ENCODE measurements at places on chromosomes 13 and 19.

- DNase-seq = no peak
Measured at GRCh38 chr13:94602467-94602866, 810 bp downstream of the GPR180 start.

- no peak for DNase-seq
Measured at GRCh38 chr13:48532256-48532505, 699 bp downstream of the RCBTB2 start.

GRCh38 chr19:42277821-42278451 lies 8.9 kb downstream of the CIC start:
- no peak for DNase-seq

- DNase-seq = no peak
Measured at GRCh38 chr13:25579221-25579620, 207.4 kb downstream of the ATP8A2 start.

DNA sequence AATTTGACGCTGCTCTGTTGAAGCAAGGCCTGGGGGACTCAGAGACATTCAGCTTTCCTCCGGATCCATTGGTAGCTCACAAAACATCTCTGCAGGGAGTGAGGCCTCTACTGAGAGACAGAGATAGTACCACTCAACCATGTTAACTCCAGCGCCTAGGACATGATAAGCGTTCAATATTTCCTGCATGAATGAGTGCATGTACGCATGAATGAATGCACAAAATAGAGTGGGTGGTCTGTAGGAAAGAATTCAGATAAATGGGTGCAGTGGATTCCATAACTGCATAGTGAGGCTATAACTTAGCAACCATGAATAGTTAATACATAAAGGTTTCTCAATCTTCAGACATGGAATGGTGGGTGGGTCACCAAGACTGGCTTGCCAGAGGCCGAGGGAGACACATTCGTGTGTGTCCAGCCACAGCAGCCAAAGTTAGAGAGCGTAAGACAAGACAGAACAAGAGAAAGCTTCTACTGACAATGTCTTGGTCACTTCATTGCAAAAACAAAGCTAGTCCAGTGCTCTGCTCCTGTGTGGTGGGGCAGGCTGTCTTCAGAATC lies 36.3 kb upstream of the RCBTB2 start:
- no peak for DNase-seq

DNA sequence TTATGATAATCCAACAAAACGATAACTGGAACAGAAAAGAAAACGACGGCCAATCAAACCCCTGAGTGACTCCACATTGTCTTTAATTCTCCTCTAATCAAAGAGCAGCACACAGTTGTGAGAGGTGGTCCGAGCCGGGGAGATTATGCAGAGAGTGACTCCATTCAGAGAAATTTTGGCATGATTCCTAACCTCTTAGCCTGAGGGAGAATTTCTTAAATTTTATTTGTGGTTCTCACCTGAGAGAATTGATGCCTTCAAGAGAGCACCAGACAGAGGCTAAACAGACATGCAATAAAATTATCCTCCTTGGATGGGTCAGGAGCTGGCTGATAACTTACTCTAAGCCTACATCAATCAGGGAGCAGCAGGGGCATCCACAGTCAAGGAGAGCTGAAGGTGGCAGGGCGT lies 310.0 kb upstream of the KLF12 start:
- DNase-seq = no peak

DNA sequence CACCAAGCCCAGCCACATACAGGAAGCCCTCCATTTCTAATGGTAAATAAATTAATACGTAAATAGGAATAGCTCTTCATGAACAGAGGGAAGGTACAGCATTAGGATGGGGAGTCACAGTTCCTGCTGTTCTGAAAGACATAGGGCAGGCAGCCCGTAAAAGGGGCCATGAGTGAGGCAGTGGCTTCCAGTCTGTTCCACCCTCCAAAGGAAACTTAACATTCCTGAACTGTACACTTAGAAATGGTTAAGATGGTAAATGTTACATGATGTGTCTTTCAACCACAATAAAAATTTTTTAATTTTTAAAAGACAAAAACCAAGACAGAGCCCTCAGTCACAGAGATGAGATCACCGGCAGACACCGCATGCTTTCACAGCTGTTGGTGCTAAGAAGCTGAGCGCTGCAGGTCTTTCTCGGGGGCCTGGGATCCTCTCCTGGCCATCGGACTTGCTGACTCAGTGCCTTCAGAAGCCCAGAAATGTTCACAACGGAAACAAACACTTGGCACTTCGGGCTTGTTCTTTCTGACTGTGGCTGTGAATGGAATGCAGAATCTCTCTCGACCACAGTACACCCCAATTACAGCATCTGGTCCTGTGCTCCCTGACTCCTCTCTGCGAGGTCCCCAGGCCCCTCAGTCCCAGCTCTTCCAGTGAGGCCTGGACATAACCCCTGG lies 36.4 kb downstream of the EPS15L1 start:
- no peak for DNase-seq

DNA sequence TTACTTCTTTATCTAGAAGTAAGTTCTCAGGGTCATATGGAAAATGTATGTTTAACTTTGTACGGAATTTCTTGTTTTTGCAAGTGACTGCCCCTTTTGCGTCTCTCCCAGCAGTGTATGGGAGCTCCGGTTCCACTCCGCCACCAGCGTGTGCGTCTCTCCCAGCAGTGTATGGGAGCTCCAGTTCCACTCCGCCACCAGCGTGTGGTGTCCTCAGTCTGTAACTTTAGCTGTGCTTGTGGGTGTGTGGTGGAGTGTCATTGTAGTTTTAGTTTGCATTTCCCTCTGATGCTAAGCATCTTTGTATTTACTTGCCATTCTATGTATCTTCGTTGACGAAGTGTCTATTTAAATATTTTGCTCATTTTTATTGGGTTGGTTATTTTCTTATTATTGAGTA lies 2.4 kb downstream of the CUL4A start:
- DNase-seq = no peak

DNA sequence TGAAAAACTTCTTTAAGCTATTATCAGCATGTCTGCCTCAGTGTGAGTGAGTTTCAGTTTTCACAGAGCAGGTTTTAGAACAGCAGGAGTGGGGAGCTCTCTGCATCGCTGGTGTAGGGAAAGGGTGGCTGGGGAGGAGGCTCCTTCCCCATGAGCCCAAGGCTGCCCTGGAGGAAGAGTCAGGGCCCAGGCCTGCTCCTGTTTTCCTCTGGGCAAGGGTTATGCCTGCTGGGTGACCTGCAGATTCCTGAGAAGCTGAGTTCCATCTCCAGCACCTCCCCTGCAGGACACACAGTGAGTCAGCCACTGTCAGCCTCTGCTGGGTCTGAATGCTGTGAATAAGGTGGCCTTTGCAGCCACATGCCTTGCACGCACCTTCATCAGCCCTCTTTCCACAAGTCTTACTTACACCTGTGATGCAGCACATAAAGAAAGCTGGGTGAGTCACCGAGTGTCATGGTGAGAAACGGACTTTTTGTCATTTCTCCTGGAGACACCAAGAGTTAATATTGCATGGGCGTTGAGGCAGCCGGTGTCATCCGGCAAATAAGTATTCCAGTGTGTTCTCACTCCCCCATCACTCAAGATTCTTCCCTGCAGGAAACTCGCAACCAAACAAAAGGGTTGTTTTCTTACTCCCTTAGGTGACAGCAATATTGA lies 186.4 kb upstream of the KL start:
- no peak for DNase-seq

DNA sequence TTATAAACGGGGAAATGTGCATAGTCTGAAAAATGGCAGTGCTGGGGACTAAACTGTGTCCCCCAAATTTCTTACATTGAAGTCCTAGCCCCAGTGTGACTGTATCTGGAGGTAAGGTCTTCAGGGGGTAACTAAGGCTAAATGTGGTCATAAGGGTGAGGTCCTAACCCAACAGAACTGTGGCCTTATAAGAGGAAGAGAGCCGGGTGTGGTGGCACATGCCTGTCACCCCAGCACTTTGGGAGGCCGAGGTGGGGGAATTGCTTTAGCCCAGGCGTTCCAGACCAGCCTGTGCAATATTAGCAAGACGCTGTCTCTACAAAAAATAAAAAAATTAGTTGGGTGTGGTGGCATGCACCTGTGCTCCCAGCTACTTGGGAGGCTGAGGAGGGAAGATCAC lies 17.8 kb downstream of the PROZ start:
- no peak for DNase-seq
